ENCODE measurements at places on chromosomes 11 and 22.

DNA sequence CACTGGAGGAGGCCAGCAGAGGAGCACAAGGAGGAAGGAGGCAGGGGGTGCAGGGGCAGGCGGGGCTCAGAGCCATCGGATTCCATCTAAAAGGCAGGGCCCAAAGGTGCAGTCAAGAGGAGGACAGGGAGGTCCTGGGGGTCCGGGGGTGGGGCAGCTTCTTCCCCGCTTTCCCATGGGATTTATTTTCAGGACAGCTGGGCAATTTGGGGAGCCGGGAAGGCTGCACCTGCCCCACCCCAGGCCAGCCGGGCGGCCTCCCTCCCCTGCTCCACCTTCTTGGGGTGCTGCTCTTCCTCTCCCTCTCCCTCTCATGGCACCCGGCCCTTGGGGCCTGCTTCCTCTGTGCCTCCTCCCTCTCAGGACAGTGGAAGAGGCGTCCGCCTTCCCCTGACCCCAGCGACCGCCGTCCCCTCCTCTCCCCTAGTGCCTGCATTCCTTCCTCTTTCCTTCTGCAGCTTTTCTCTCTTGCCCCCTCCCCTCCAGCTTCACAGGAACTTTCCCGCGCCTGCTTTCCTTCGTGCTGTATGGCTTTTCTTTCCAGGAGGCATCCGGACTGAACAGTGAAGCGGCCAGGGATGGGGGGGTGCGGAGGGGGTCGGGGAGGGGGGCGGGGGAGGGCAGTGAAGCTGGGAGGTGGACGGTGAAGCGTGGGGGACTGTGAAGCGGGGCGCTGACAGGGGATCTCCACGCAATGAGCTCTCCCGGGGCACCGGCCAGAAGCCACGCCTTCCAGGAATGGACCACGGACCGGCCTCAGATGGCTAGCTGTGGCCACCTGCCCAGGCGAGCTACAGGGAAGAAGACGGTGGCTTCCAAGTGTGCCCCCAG is 26.9 kb downstream of the APOBEC3H start:
- DNase-seq, result no peak

DNA sequence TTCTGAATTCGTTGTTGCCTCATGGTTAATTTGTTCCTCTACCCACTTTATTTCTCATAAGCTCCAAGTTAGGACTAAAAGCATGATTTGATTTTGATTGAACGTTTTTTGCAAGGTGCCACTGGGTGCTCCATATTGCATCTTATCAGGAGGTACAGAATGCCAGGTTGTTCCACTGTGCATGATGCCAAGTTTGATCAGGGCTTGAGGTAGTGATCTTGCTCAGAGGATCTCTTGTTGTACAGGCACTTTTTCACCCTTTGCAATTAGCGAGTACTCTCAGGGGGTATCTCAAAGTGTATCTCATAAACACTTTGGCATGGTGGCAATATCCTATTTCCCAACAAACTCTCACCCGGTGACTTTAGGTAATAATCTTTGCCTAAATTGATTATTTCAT is 4.0 kb downstream of the GRAP2 start:
- no peak for DNase-seq

DNA sequence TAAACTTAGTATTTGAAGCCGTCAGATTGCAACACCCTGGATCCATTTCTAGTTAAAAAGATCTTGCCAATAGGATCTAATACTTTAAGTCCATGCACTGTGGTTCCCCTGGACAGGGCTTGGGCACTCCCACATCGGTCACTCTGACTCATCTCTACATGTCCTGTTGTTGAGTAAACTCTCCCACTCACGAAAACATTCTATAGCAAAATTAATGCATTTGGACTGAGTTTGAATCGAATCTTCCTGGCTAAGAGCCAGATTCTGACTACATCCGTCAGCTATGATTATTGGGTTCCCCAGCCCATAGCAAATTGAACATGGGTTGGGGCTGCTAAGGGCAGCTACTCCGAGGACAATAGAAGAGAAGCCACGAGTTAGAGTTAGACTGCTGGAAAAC is 182.1 kb upstream of the SORL1-AS1 start:
- DNase-seq, result no peak

GRCh38 chr22:46687460-46687859 is 50.6 kb downstream of the CERK start:
- DNase-seq, result no peak

GRCh38 chr11:105149477-105149876 is 9.9 kb upstream of the CARD18 start:
- DNase-seq, result no peak

- no peak for DNase-seq
These were observed 35.0 kb upstream of the MAPK1 start for GRCh38 chr22:21902296-21903087.

DNA sequence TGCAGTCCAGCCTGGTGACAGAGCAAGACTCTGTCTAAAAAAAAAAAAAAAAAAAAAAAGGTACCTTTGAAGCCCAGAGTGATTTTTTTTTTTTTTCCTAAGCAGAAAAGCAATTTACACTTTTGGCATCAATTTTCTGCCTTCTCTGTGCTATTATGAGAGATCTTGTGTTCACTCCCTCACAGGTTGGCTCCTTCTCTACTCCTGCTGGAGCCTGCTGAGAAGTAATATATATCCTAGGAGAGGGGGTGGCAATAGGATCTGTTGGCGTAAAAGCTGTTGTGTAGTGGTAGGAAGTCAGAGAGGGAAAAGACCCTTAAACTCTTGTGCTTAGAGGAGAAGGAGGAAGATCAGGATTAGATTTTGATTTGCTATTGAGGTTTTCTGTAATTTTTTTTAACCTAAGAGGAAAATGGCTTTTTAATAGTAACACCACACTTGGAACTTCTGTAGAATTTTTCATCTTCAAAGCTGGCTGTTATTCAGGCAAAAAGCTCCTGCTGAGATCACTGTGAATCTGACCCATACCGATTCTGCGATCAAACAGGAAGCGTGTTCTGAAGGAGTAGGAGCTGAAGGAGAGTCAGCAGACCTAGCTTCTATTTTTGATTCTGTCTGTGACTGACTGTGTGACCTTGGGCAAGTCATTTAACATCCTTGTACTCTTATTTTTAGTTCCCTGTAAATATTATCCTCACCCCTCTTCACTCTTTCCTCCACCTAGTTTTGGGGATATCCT is 77.7 kb downstream of the TRIM44 start:
- DNase-seq, result no peak

GRCh38 chr22:17119481-17120202 is 1.5 kb downstream of the TMEM121B start:
- no peak for DNase-seq

DNA sequence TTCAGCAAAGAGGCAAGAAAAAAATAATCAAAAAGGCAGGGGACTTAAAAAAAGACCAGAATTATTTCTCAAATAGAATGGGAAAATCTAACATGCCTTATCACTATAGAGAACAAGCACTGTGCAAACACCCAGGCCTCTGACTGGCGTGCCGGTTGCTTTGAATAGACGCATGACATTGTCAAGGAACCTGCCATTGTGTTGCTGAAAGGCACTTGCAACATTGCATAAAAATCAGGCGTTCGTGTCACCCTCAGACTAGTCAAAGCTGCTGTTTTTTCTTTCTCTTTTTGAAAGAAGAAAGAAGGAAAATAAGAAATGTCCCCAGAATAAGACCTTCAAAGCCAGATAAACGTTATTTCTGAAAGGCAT is 549.3 kb upstream of the CADM1 start:
- no peak for DNase-seq

- no peak for DNase-seq
These were observed 135.9 kb downstream of the FDX1 start for GRCh38 chr11:110565357-110566336.

DNA sequence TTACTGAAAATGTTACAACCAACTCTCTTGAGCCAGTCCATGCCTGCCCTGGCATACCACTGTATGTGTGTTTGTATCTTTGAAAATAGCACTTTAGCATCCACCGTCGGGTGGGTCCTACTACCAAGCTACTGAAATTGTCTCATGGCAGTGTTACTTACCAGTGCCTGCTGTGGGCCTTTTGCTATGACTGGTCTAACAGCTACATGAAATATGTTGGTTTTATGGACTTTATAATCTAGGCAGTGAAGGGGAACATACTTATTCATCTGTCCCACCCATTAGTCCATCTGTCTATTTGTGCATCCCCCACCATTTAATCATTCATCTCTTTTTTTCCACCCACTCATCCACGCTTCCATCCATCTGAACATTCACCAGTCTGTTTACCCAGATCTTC is 106.0 kb downstream of the NAV2 start:
- DNase-seq, result no peak

DNA sequence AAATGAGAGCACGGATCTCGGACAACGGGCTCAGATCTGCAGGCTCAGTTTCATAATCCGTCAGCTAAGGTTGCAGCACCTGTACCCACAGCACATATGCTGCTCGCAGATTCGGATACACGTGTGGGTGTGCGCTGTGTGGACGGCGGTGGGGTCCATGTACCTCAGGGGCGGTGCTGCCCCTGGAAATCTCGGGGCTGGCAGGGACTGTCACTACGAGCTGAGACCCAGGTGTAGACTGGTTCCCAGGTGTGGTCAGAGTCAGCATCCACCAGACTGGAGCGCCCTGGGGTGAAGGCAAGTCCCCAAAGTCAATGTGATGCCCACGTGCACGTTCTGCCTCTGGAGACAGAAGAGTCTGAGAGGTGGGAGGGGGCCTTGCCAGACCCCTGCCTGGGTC is 989.3 kb downstream of the BRD1 start:
- DNase-seq, result no peak
